MG63 (cell line): ENCODE measurements at places on chromosomes 7 and 10.

- no peak for DNase-seq
Measured at GRCh38 chr10:32153931-32154330, 97.7 kb upstream of the KIF5B start.

- no peak for DNase-seq
Measured at GRCh38 chr7:52030722-52031121, 714.1 kb upstream of the COBL start.

DNA sequence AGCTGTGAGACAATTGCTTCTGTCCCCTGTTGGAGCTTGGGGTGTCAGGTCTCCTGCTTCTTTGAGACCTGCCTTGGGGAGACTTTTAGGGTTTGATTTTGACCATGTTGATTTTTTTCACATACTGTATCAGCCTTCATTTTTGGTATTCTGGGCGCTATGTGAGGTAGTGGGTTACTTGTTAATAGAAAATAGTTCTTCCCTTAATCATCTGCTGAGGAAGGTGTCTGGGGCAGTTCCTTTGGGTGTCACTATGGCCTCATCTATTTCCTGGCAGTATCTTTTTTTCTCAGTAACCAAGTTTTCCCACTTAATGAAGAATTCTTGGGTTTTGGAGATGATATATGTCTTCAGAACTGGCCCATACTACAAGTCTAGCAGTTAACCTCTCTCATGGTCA is 4.6 kb upstream of the NOLC1 start:
- no peak for DNase-seq

- peak; percentile 37 for DNase-seq
Measured at GRCh38 chr10:30784897-30785605, 155.5 kb upstream of the LYZL2 start.

DNA sequence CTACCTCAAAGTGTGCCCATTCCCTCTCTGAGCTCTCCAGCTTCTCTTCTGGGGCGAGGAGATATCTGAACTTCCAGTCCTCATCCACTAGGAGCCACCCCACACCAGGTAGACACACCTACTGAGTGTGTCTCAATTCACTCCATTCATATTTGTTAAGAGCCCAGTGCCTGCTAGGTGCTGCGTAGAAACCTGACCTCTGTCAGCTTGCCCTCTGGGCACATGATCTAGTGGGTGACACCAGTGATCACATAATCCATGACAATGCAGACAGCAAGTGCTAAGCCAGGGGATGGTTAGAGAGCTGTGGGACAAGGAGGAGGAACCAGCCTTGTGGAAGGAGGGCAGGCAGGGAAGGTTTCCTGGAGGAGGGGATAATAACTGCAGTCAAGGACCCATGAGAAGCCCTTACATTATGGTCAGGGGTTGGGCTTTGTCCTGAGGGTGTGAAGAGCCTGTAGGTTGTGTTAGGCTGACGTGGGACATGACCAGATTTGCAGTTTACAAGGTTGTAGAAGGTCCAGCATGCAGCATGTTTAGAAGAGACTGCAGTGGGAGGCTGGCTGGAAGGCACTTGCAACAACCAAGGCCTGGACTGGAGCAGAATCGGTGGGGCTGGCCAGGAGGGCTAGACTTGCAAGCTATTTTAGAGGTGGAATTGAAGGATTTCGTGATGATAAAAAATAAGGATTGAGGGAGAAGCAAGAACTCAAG is 81.8 kb downstream of the COL13A1 start:
- no peak for DNase-seq

- DNase-seq: no peak
Measured at GRCh38 chr7:135188298-135188984, 17.9 kb upstream of the CYREN start.

- DNase-seq: peak; percentile 55
Measured at GRCh38 chr10:16950656-16951601, 133.7 kb upstream of the RSU1 start.

DNA sequence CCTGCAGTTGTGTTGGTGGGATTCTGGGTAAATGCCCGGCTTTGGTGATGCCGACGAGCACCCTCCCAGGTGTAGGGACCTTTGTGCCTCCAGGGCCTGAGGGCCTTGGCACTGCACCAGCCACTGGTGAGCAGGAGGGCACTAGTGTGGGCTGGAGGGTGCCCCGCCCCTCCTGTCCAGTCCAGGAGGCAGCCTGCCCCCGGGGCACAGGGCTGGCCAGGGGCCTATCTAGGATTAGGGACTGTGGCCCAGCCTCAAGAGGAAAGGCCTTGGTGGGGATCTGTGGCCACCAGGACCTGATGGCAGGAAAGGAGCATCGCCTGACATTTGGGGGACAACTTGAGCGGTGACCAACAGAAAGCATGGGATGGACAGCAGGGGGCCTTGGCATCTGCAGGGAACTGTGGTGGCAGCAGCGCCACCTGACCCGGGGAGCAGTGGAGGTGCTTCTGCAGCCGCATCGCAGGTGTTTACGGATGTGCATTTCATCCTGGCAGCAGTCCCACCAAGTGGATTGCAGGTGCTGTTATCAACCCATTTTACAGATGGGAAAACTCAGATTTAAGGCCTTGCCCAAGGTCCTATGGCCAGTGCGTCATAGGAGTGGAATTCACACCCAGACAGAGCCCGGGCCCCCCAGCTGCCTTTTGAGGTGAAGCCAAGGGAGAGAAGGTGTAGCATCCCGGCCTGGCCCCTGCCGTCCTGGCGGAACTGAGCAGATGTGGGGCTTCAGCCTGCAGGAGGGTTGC is 11.1 kb downstream of the ZNF316 start:
- DNase-seq: no peak

GRCh38 chr7:10706875-10707493 is 266.7 kb upstream of the PHF14 start:
- DNase-seq: no peak

DNA sequence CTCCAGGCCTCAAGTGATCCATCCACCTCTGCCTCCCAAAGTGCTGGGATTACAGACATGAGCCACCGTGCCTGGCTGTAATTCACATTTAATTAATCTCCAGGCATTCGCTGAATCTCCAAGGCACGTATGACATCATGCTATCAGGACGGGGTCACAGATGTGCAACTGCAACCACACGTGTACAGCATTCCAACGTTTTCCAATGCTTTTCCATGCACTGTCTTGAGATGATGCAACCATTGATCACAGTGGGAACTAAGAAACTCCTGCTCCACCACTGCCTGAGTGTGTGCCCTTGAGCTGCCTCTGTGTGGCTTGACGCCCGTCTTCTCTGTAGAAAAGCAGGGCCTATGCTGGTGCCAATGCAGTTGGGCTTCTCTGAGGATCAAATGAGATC is 119.8 kb upstream of the LYZL2 start:
- DNase-seq: no peak

DNA sequence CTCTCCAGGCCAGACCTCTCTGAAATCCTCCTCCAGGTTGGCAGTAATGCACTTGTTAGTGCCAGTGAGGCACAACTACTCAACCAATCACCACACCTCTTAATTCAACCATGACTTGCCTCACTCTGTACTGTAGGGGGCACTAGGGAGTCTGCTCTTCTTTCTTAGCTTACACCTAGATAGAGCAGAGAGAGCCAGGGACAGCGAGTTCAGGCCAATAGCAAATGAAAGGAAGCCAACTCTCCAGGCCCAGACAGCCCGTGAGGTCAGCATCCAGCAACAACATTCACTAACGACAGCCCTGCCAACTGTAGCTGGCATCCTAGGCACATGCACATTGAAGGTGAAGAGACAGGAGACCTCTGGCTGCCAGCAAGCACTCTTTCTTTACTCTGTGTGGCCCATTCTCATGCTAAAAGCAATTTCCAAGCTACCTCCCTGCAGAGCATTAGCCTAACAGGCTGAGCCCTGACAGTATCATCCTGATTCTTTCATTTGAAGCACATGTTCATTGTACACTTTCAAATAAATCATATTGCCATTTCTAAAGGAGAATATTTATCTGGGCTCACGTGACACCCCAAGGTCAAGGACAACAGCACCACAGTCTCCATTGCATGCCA is 136.3 kb downstream of the DPY19L1 start:
- DNase-seq: no peak

- DNase-seq: peak; percentile 4
Measured at GRCh38 chr10:34333513-34333912, 481.6 kb downstream of the PARD3 start.

GRCh38 chr7:3956949-3957348 is 655.9 kb downstream of the SDK1 start:
- DNase-seq: no peak

DNA sequence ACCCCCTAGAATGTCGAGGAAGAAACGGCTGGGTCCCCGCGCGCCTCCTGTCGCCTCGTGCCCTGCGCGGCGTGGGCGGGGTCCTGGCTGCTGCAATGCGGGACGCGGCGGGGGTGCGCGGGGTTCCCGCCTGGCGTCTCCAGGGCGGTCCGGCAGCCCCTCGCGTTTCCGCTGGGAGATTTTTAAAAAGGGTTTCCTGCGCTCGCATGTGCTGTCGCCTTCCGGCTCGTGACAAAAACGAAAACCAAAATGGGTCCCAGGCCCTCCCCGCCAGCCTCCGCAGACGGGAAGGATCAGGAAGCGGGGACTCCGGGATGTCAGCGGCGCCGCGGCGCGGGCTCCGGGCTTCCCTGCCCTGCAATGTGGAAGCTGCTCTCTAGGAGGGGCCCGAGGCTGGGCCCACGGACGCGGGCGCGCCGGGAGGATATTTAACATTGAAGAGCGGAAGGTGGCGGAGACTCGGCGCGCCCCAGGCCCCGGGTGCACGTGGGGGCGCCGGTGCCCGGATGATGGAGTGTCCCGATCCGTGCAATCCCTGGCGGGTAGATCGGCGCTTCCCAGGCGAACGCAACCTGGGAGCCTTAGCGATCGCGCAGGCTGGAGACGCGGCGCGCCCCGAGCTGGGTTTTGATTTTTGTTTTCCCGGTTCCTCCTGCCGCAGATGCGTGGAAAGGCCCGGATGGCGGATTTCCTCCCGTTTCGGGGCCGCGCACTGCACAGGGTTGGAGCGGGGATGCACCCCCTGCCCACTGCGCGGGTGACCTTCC is 1.0 kb downstream of the PFKP start:
- peak; percentile 65 for DNase-seq

DNA sequence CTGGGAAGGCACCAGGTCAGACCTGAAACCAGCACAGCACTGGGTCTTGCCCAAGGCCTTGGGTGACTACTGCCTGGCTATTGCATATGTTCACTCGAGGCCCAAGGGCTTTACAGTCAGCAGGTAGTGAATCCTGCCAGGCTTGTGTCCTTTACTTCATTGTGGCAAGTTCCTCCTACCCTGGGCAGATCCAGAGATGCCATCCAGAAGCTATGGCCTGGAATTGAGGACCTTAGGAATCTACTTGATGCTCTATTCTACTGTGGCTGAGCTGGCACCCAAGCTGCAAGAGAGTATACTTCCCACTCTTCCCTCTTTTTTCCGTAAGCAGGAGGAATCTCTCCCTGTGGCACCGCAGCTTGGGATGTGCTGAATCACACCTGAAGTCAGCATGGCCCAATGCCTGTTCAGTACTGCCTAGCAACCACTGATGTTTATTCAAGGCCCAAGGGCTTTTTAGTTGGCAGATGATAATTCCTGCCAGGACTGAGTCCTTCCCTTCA is 246.7 kb upstream of the CTBP2 start:
- DNase-seq: peak; percentile 36
